NCI-H2107 (cell line): ENCODE measurements at places on chromosomes 1 and 21.

- DNase-seq: no peak
Measured at GRCh38 chr1:31249854-31250253, 10.2 kb upstream of the NKAIN1 start.

DNA sequence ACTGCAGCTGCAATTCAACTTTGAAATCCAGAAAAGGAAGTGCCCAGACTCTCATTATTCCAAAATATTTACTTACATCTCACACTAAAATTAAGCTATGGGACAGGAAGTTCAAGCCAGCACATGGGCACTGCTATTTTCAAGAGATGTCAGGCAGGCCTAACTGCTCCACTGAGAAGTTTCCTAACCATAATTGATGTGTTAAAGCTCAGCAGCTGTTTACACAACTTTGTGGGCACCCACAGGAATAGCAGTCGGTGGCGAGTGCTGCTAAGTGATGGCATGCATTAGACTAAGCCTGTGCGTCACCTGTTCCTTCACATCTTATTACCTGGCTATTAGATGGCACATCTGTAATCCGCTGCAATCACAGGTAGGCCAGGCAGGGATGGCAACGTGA is 303.3 kb upstream of the DAB1 start:
- DNase-seq: no peak

GRCh38 chr1:156845953-156846545 is 12.9 kb downstream of the INSRR start:
- DNase-seq: no peak

GRCh38 chr1:66452982-66453381 is 81.0 kb upstream of the SGIP1 start:
- DNase-seq: no peak
